Effector memory CD4-positive, alpha-beta T cell (primary cell): ENCODE measurements at places on chromosomes 2 and 18.

DNA sequence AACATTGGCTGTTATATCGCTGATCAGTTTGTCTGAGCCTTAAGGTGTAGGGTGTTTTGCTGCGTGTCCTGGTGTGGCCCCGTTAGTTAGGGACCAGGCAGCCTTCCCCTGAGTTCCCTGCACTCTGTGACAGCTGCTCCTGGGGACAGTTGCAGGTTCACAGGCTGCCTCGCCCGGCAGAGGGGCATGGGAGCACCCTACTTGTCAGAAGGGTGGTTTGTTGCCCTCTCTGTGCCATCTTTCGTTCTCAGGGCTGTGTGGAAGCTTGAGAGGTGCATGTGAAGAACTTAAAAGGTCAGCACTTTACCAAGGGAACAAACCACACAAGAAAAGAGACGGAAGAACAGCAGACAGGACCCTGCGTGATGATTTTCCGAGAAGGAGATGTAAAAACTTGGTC, 159.6 kb downstream of the LDLRAD4 start:
- no peak for DNase-seq

DNA sequence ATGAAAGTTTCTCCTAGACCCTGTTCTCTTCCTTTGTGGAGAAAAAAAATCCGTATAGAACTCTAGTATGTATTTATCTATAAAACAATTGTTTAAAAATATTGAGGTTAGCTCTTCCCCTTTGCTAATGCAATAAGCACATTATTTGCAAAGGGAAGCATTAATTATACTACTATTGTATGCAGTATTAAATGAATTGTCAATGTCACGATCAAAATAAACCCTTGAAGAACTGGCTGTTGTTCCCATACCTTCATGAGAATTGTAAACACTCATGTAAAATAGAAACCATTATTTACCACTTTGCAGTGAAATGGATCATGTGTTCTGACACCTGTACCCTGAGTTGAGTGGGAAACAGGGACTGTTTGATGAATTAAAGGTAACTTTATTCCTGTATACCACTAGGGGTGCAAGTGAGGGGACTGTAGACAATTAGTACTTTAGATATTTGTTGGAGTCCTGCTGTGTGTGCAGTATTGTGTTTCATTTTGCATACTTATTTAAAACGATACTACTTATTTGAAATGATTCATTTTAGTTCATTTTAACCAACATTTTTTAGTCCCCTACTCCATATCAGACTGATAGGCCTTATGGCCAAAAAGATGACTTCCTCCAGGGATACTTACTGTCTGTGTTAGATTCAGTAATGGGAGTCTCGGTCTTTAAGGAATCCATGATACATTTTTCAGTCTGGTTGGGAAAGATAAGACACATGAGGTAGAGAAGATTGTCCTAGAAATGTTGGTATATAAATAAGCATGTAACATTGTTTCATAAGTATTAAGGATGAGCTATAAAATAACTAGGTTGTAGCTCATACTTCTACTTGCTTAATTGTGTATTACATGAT, 7.9 kb downstream of the PKP4 start:
- DNase-seq = no peak

DNA sequence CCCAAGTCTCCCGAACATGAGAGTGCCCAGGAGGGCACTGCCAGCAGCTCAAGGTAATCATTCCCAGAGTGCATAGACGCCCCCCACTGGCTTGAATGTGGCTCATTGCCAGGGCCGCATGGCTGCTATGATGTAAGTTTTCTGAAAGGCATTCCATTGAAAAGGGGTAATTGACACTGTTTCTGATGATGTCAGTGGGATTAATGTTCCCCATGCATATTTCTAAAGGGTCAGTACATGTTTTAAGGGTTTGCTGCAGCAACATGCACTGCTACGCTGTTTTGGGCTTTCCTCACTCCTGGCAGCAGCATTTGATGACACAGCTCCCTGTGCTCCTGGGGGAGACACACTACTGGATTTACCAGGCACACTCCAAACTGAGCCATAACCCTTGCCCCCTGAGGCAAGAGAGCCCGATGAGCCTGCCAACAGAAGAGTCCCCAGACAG, 36.7 kb downstream of the KIAA2012 start:
- no peak for DNase-seq

- no peak for DNase-seq
Observed at GRCh38 chr18:35740656-35741055, 159.1 kb downstream of the GALNT1 start.

GRCh38 chr2:104678181-104678580, 175.7 kb upstream of the POU3F3 start:
- no peak for DNase-seq

DNA sequence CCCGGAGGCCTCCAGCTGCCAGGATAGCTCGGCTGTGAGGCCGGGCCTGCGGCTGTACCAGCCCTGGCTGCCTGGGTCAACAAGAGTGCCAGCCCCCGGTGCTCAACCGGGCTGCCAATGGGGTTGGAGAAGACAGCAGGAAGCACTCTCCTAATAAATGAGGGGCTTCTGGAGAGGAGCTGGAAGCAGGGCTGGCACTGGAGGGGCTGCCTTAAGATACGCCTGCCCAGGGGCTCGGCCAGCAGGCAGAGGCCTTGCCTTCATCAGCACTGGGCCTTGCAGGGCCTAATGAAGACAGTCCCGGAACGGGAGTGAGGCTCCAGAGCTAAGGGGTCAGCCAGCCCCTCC, 73.6 kb downstream of the TEX51 start:
- no peak for DNase-seq

GRCh38 chr2:129748250-129748649, 231.2 kb upstream of the RAB6C start:
- DNase-seq = no peak
